ENCODE measurements at places on chromosomes 12 and 14.

DNA sequence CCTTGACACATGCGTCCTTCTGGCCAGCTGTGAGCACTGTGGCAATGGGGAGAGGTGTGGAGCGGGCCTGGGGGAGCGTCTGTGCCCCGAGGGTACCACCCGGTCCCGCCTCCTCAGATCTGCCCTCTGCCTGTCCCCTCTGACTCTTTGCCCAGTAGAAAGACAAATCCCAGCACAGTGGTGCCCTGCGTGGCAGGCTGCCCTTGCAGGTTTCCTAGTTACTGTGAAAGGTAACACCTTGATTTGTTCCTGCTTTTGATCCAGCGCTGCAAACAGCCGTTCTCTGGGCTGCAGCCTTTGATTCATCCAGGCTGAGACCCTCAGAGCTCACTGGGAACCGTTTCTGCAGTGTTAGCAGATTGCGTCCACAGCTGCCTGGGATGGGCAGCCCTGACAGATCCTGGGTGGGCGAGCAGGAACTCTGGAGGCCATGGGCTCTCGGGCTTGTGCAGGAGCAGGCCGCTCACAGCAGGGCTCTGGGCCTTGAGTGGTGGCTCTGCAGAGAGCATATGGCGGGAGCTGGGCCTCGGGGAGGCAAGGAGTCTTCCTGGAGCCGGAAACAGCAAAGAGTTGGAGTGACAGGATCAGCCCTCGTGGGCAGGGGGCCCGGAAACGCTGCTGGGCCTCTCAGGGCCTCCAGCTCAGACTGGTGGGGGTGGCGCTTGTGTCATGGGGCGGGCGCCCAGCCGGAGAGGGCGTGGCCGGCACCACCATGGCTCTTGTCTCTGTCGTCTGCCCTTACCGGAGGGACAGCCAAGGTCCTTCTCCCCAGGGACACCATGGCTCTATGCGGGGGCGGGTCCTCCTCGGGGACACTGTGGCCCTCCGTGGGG lies 16.6 kb downstream of the FBRSL1 start:
- DNase-seq, result peak; percentile 64

GRCh38 chr12:113368331-113368730 lies 9.9 kb downstream of the PLBD2 start:
- no peak for DNase-seq

DNA sequence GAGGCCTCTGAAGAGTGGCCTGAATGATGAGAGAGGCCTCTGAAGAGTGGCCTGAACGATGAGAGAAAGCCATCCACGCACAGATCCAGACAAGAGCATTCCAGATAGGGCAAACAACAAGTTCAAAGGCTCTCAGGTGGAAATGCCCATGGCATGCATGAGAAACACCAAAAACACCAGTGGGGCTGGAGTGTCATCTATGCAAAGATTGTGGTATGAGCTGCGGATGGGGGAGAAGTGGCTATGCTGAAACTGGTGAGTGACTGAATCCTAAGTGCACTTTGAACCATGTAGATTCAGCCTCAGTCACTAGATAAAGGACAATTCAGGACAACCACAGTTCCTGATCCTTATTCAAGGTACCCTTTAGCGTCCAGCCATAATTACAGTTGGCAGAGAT lies 79.4 kb upstream of the GZMB start:
- DNase-seq, result no peak

DNA sequence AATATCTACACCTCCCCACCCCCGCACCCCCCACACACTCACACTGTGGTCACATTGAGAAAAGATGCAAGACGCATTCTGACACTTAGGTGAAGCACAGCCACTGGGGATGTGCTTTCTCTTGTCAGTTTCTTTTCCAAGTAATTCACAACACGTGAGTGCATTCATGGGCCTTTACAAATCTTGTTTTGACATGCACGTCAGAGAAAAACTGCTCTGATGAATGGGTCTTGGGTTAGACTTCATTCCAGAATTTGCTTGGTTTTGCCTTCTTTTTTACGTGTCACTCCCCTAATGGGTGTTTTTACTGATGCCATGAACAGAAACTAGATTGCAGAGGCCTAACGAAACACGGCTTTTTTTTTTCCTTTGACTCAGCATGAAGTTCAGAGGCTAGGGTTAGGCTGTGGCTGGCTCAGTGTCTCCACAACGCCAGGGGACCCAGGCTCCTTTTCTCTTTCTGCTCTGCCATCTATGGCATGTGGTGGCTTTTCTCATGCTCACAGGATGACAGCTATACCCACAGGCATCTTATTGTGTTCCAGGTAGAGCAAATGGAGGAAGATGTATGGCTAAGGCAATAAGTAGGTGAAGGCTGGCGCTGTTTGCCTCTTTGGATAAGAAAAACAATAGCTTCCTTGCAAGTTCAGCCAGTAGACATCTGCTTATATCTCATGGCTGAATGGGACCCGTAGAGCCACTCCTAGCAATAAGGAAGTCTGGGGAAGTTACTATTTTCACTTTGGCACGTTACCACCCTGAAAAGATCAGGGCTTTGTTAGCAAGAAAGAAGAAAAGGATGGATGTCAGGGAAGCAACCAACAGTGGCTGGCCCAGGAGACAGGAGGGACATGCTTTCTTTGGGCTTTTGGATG lies 253.3 kb downstream of the SLC15A4 start:
- no peak for DNase-seq
